ENCODE measurements at places on chromosomes 12 and 14.

GRCh38 chr14:33835261-33835655 is 115.6 kb downstream of the EGLN3 start:
- DNase-seq = no peak

DNA sequence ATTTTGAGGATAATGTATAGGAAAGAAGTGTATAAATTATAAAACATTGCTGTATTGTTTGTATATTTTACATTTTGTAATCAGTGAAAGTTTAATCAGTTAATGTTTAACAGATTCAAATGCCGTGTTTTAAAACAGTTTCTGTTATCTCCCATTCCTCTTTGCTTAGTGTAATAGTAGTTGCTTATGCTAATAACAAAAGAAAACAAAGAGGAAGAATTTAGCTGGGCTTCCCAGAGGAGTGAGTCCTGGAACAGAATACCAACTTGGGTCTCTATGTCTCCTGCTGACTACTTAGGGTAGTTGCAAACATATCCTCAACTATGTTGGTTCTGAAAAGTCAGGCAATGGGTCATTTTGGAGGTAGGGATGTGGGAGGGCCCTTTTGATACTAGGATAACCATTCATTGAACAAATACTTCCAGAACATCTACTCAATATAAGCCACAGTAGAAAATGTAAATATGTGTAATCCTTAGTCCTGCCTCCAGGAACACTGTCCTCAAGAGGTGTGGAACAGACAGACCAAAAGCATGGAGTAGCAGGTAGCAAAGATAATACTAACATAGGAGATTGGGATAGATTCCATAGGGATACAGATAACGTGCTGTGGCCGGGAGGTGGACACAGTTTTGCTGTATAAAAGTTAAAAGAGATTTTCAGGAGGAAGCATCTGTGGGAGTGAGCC is 36.1 kb upstream of the EVL start:
- DNase-seq = no peak

DNA sequence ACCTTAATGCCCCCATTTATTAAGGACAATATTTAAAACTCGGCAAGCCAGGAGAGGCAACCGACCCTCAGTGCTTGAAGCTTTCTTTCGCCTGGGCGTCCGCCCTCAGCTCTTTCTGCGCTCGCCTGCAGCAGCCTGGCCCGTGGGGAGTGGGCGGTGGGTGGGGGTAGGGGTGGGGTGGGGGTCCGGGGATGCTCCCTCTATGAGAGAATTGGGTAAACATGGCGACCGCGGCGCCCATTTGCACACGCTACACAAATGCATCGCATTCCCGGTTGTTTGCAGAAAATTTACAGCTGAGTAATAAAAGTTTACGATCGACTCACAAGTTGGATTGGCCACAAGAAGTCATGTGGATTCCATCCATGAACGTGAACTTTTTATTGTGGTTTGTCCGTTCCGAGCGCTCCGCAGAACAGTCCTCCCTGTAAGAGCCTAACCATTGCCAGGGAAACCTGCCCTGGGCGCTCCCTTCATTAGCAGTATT is 7.7 kb downstream of the HOXC8 start:
- DNase-seq = no peak

DNA sequence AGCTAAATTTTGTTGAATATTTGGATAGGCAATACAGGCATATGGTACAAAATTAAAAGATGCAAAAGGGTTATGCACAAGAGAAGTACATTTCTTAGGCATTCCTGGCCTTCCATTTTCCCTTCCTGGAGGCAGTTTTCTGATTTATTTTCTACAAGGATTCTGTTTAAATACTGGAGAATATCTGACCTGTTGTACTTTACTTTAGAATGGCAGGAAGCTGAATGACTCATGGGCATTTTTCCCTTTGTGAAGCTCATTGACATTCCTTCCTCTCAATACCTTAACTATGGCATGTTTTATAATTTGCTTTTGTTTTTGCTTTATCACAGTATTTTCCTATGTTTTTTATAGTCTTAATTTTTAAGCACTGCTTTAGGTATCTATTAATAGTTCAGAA is 62.7 kb downstream of the RCOR1 start:
- DNase-seq = no peak

GRCh38 chr12:9634969-9635754 is 27.4 kb upstream of the KLRB1 start:
- DNase-seq = no peak

- DNase-seq = no peak
These were observed 49.9 kb downstream of the ZFYVE21 start for GRCh38 chr14:103765526-103765925.

DNA sequence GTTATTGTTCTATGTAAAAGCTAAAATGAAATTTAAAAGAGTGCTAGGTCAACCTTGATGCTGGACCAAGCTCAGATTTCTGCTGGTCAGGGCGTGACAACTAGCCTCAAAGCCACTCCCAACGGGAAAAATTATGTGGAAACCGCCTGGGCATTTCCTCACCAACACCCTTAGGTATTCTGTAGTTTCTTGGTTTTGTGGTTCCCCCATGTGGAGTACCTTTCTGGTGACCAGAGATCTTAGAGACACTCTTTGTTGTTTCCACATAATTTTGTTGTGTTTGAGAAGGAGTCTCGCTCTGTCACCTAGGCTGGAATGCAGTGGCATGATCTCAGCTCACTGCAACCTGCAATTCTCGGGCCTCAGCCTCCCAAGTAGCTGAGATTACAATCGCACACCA is 119.9 kb downstream of the DENND5B start:
- DNase-seq = no peak

DNA sequence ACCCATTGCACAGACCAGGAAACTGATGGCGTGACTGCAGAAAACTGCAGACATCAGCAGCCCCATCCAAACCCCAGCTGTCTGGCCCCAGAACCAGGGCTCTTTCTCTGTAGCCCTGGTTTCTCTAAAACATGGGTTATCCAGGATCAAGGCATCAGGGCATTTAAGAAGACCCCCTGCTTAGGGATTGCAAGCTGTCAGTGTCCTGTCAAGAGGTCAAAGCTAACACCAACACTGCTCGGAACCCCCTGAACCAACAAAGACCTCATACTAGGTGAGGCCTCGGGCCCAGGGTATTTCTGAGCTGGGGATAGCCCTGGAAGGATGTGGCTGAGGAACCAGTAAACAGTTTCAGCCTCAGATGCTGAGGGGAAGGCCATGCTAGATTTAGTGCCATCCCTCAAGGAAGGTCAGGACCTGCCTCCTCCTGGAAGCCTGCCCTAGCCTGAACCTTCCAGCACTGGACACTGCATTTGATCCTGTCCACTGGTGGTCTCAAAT is 39.2 kb downstream of the BCL11B start:
- no peak for DNase-seq

GRCh38 chr12:79644274-79645234 is 46.2 kb downstream of the PAWR start:
- DNase-seq = no peak

DNA sequence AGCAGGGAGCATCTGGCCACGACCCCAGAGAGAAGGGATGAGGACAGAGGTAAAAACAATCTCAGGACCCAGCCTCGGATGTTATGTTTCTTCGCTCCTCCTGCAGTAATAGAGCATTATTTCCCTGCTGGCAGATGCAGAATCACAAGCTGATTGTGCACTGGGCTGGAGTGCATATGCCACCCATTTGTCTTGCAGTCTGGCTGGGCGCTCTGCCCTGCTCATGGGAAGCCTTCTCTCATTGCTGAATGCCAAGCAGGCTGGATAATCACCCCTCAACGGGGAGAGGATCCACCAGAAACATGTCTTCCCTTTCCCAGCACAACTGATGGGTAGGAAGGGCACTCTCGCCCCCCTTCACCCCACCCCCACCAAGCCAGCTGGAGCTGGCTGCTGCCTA is 8.5 kb upstream of the VASH1 start:
- DNase-seq = no peak

GRCh38 chr12:50242751-50243191 is 40.5 kb downstream of the LIMA1 start:
- no peak for DNase-seq

DNA sequence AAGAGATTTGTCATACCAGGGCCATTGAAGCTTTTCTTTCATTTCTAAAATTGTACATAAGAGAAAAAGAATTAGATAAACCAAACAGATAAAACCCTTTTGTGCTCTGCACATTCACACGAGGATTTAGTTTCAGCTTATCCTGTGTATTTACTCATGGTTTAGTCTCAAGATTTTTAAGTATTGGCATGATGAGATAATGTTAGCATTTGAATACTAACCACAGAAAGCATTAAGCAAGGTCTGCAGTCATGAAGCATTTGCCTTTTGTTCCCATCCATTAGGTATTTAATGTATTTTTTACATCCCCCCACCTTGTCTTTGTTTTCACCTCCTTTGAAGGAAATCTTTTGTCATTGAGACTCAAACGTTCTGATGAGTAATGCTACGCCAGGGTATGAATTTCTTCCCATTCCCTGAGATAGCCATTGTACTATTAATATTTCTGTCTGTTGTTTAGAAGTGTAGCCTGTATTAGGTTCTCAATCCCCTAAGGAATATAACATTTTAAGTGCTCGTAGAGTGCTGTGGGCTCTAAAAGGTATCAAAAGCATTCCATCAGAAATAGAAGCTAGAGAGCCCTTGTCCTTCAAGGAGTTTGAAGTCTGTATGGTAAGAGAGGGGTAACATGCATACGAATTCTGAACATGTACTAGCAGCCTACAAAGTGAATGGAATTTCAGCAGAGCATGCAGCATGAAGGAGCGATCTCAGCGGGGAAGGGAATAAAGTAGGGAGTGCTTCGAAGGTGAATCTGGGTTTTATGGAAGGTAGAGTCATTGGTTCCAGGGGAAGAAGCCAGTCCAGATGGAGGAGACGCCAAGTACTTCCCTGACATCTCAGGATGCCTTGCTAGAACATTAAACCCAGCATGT is 22.3 kb downstream of the CRADD start:
- DNase-seq = no peak

DNA sequence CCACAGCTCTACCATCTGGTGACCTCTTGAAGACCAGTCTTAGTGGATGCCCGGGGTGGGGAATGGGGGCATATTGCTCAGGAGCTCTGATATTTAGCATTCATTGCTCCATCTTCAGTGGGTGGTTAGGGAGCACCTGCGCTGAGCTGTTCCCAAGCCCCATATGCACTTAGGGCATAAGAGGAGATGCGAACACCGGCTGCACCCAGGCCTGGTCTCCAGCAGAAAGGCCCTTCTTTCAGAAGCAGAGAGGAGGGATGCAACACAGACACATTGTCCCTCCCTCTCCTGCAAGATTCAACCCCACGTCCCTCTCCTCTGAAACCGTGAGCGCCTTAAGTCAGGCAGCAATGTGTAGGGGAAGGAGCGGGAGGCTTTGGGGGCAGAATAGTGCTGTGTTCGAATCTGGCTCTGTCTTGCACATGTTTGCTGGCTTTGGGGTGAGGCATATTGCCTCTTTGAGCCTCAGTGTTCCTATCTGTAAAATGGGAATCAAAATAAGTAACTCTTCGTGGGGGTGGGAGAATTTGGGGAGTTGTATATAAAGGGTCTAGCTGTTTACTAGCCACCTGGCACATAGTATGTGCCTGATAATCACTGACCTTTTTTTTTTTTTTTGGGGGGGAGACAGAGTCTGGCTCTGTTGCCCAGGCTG is 87.7 kb downstream of the FOXN4 start:
- no peak for DNase-seq

GRCh38 chr12:85975716-85976115 is 101.6 kb downstream of the NTS start:
- no peak for DNase-seq

GRCh38 chr12:27083861-27084394 is 1.6 kb upstream of the C12orf71 start:
- no peak for DNase-seq

DNA sequence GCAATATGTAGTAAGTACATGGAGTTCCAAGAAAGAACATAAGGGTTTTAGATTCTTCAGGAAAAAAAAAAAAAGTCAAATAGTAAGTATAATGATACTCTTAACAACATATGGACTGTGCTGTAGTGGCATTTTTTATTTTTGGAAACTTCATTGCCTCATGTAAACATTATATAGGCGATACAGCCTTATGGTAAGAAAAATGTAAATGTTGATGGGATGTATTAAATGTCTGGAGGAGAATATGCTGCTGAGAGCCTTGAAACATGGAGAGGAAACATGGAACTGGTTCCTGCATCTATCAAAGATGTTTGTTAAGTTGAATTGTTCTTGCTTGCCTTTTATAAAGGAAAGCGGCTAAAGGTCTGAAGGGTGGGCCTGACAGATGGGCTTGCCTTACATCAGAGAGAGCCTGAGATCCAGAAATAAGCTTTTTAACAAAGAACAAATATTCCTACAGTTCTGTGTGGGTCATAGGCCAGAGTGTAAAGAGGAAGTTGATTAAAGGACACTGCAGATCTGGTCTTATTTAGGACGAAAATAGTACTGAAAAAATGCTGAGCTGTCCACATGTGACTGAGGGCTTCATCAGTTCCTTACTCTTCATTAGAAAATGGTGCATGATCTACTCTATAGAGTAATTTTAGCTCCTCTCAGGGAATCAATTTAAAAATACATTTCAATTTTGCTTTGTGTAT is 448.1 kb upstream of the DCN start:
- no peak for DNase-seq

DNA sequence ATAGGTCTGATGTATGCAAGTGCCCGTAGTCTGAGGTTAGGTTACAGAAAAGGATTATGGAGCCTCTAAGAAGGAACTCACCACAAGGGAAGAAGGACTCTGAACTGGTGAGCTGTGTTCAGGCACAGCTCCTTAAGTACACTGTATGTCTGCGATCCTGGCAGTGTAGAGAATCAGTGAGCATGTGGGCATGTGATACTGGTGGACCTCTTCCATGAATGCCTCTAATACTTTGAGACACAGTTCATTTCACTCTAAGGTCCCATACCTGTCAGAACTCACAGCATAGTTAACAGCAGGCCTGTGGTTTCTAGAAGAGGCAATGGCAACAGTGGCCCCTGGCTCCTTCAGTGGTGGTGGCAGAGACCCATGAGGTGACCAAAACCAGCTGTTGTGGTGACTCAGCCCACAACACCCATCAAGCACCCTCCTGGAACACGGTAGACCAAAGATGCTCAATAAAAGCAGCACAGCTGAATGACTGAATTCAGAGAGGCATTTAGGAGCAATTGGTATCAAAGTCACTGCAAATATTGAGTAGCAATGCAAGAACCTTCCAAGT is 6.9 kb upstream of the OR6J1 start:
- no peak for DNase-seq

- no peak for DNase-seq
These were observed 61.2 kb downstream of the ATXN7L3B start for GRCh38 chr12:74598819-74599218.

- no peak for DNase-seq
These were observed 724.0 kb upstream of the TMEM132C start for GRCh38 chr12:127542931-127543330.

- DNase-seq = no peak
These were observed 54.7 kb downstream of the RPS6KA5 start for GRCh38 chr14:91005716-91006115.

DNA sequence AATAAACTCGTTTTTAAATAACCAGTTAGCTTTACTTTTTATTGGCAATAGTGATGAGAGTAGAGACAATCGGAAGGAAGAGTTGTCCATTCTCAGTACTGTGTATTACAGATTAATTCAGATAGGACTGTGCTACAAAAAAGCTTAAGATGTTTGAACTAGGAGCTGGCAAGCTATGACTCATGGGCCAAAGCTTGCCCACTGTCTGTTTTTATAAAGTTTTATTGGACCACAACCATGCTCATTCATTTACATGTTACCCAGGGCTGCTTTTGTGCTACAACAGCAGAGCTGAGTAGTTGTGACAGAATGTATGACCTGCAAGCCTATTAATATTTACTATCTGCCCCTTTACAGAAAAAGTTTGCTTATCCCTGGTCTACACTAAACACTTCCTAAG is 19.4 kb downstream of the GNS start:
- DNase-seq = no peak

All from CD4-positive, alpha-beta T cell treated with Interleukin-2 at 100 ng/mL for 4 hours (primary cell).